ENCODE measurements at places on chromosomes 12 and 14. TPM values are rescaled to one million over a fixed set of nuclear protein-coding genes. Genes with fewer than 3 reads are reported as not detected.
A peak's percentile ranks its signal among the peaks of the same experiment; 100 is the strongest.

DNA sequence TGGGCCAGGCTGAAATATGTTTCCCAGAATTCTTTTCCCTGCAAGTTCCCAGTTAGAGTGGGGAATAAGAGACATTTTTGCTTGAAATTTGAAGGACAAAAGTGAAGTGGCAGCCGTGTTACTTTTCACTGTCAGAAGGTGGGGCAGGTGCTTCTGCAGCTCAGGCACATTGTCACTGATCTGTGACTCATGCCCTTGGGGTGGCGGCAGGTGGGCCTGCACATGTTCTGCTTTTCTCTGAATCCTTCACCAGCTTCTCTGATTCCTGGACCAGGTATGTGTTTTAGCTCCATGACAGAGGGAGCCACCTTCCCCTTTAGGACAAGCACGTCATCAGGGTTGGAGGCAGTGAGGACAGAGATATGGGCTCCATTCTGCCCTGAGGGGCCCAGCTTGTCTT, 11.7 kb upstream of the KCNA5 start:
- H3K4me3 ChIP-seq: no peak overlapping the region
- peaks cover 2% of the 10 kb centered on the region for H3K4me1 ChIP-seq
- H3K36me3 ChIP-seq: no peaks in the 10 kb centered on the region
- no peak overlapping the region for H3K27ac ChIP-seq

GRCh38 chr12:101698800-101699347, 1.4 kb downstream of the CHPT1 start:
- DNase-seq: no peak
- no peak overlapping the region for H3K27ac ChIP-seq
- peak overlapping the region; percentile 87 for H3K4me3 ChIP-seq
- H3K4me1 ChIP-seq: peaks cover 18% of the 10 kb centered on the region

DNA sequence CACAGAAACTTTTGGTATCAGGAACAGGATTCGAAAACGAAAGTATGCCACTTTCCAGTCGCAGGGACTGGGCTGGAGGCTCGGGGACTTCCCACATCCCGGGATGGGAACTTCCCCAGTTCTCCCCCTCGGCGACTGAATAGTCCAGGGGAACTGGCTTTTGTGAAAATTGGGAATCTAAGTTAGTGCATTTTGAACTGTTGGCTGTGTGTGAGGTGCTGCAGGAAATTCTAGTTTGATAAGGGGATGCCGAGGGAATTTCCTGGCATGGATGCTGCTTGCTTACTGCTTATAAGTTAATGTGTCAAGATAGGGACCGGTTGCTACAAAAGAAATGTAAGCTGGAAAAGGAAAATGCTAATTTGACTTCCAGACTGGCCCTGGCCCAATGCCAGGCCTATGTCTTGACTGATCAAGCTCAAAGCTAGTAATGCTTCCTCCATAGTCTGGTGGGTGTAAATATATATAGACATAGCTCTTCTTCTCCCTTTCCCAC, 73.4 kb upstream of the EIF5 start:
- H3K27me3 ChIP-seq: peaks cover 31% of the 10 kb centered on the region
- H3K4me1 ChIP-seq: peaks cover 5% of the 10 kb centered on the region
- no peaks in the 10 kb centered on the region for H3K36me3 ChIP-seq
- H3K4me3 ChIP-seq: peak overlapping the region; percentile 28

DNA sequence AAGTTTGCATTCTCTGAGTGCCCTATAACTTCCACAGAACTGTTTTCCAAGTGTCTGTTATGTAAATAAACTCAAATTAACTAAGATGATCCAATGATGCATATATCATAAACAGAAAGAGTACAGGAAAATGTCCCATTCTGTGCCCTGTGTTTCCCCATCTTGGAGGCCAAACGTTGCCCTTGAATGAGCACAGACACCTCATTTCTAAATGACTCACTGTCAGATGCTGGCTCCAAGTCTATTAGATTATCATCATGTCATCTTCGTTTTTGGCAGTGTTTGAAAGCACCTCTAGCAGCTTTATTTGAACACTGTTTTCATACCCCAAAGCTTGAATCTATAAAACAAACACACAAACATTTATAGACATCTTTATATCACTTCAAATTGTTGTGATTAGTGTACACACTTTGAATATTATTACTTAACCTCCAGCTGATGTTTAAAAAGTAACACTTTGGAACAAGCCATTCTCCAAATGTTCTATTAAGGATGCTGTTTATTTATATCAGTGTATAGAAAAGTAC, 424.2 kb downstream of the NOVA1 start:
- H3K4me1 ChIP-seq: no peaks in the 10 kb centered on the region
- no peak for DNase-seq
- no peak overlapping the region for H3K27ac ChIP-seq
- H3K36me3 ChIP-seq: no peaks in the 10 kb centered on the region

DNA sequence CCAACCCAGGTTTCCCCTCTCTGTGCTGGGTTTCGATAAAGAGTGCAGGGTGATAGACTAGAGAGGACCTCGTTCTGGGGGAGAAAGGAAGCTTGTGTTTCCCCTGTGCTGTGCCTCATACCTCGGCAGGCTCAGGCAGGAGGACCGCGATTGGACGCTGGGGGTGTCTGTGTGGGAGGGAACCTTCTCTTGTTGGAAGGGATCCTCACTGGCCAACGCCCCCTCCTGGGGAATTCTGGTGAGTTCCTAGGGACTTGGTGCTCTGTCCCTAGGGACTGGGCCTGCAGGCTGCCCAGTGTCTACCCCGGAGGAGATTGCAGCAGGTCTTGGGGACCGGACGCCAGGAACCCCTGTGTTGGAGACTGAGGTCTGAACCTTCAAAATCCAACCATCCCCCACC, 157.4 kb upstream of the PRMT8 start:
- no peaks in the 10 kb centered on the region for H3K4me1 ChIP-seq
- H3K36me3 ChIP-seq: no peaks in the 10 kb centered on the region
- no peak overlapping the region for H3K27ac ChIP-seq
- no peak overlapping the region for H3K4me3 ChIP-seq

- H3K4me1 ChIP-seq: peaks cover 5% of the 10 kb centered on the region
- DNase-seq: no peak
- H3K27me3 ChIP-seq: peaks cover 23% of the 10 kb centered on the region
- H3K27ac ChIP-seq: no peak overlapping the region
Observed at GRCh38 chr14:75186953-75187352, 10.5 kb upstream of the TMED10 start.

DNA sequence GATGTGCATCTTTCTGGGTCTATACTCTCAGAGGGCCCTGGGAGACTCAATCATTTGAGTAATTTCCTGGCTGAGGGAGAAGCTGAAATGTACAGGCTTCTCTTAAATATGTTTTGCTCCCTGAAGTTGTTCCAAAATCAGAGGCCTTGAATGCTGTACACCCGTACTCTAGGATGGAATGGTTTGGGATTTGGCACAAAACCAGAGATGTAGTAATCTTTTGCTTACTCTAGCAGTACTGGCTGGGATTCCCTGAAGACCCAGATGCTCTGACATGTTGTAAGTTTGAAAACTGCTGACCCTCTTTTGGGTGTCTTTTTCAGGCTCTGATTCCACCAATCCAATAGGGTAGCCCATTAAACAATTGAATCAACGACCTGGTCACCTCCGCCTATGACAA, 10.4 kb downstream of the ACACB start:
- no peak for DNase-seq
- H3K36me3 ChIP-seq: no peaks in the 10 kb centered on the region
- H3K27me3 ChIP-seq: no peaks in the 10 kb centered on the region
- no peaks in the 10 kb centered on the region for H3K4me1 ChIP-seq
- no peak overlapping the region for H3K27ac ChIP-seq
- no peak overlapping the region for H3K4me3 ChIP-seq

DNA sequence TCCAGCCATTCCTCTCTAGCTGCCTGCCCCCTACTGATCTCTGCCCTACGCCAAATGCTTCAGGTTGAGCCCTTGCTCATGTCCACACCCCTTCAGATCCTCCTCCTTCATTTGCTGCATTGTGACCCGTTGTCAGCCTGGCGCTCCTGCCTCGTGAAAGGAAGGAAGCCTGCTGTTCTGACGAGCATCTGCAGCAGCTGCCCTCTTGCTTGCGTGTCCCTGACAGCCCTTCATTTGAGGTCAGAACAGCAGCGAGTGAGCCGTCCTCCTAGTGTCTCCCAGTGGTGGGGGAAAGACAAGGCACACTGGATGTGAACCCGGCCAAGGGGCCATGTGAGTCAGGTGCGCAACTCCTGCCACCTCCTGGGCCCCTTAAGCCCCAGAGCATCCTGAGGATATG, 3.0 kb upstream of the PIANP start:
- H3K36me3 ChIP-seq: no peaks in the 10 kb centered on the region
- H3K4me3 ChIP-seq: no peak overlapping the region
- no peak overlapping the region for H3K27ac ChIP-seq
- DNase-seq: no peak
- H3K4me1 ChIP-seq: peaks cover 17% of the 10 kb centered on the region

GRCh38 chr12:130709971-130710732, 5.9 kb downstream of the RIMBP2 start:
- H3K27me3 ChIP-seq: peaks cover 20% of the 10 kb centered on the region
- H3K27ac ChIP-seq: no peak overlapping the region
- no peak overlapping the region for H3K4me3 ChIP-seq
- no peak for DNase-seq
- H3K36me3 ChIP-seq: no peaks in the 10 kb centered on the region

GRCh38 chr12:108308395-108309085, 30.6 kb downstream of the CMKLR1 start:
- H3K36me3 ChIP-seq: no peaks in the 10 kb centered on the region
- H3K27ac ChIP-seq: no peak overlapping the region
- H3K4me1 ChIP-seq: peaks cover 16% of the 10 kb centered on the region
- peaks cover 9% of the 10 kb centered on the region for H3K27me3 ChIP-seq
- no peak for DNase-seq
- H3K4me3 ChIP-seq: no peak overlapping the region

The TTC6 gene
- total RNA-seq: not detected

The NKX2-1 gene
- not detected for total RNA-seq

The AQP6 gene
- not detected for total RNA-seq

The A2ML1 gene
- not detected for total RNA-seq
